ENCODE measurements at places on chromosomes 1 and 21.

DNA sequence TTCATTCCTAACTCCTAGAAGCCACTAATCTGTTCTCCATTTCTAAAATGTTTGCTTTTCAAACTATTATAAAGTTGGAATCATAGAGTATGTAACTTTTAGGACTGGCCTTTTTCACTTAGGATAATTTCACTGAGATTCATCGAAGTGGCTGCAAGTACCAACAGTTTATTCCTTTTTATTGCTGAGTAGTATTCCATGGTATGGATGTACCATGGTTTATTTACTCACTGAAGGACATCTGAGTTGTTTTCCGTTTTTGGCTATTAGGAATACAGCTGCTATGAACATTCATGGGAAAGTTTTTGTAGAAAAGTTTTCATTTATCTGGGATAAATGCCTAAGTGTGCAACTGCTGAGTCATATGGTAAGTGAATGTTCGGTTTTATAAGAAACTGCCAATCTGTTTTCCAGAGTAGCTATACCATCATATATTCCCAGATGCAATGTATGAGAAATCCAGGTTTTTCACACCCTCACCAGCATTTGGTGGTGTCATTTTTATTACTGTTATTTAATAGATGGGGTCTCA is 66.3 kb downstream of the SLC27A3 start:
- no peak for DNase-seq

- no peak for DNase-seq
Observed at GRCh38 chr1:147209825-147210821, 15.0 kb downstream of the FMO5 start.

GRCh38 chr1:150511551-150511950 is 3.6 kb downstream of the ECM1 start:
- no peak for DNase-seq

DNA sequence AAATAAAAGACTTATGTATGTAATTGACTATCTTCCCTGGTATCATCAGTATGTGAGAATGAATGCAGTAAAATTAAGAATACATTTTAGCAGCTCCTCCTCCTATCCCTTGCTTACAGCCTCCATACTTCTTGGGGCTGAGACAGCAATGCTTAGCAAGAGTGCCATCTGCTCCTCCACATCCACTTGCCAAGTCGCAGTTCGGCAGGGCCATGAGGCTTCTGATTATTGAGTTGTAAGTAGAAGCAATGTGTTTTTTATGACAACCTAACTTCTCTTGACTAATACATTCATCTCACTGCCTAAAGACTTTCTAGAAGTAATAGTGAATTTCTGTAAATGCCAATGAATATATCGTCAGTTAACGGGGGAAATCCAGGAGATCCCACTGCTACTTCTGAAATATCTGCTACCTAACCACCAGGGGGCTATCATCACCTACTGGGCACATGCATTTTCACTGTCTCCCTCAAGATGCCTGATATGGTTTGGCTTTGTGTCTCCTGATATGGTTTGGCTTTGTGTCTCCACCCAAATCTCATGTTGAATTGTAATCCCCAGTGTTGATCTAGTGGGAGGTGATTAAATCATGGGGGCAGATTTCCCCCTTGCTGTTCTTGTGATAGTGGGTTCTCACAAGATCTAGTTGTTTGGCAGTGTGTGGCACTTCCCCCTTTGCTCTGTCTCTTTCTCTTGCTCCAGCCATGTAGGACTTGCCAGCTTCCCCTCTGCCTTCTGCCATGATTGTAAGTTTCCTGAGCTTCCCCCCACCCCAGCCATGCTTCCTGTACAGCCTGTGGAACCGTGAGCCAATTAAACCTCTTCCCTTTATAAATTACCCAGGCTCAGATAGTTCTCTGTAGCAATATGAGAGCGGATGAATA is 59.6 kb downstream of the EXTL2 start:
- DNase-seq, result no peak

- no peak for DNase-seq
Observed at GRCh38 chr1:39822146-39822545, 33.5 kb upstream of the BMP8B start.
